ENCODE measurements at places on chromosomes 5 and 9.
A peak's percentile ranks its signal among the peaks of the same experiment; 100 is the strongest.

- no peak for DNase-seq
Observed at GRCh38 chr9:114359801-114360200, 28.0 kb downstream of the AKNA start.

GRCh38 chr9:137497921-137498719 is 39.0 kb upstream of the NSMF start:
- no peak for DNase-seq

- DNase-seq, result peak; percentile 57
Observed at GRCh38 chr9:128420651-128421481, at the start of gene CERCAM. Gene CERCAM, plus strand, starts transcription at chr9:128420857. Its CDS starts 21 bp downstream, at chr9:128420878.

GRCh38 chr9:31272456-31273295 is 1111.8 kb upstream of the ACO1 start:
- DNase-seq, result no peak

DNA sequence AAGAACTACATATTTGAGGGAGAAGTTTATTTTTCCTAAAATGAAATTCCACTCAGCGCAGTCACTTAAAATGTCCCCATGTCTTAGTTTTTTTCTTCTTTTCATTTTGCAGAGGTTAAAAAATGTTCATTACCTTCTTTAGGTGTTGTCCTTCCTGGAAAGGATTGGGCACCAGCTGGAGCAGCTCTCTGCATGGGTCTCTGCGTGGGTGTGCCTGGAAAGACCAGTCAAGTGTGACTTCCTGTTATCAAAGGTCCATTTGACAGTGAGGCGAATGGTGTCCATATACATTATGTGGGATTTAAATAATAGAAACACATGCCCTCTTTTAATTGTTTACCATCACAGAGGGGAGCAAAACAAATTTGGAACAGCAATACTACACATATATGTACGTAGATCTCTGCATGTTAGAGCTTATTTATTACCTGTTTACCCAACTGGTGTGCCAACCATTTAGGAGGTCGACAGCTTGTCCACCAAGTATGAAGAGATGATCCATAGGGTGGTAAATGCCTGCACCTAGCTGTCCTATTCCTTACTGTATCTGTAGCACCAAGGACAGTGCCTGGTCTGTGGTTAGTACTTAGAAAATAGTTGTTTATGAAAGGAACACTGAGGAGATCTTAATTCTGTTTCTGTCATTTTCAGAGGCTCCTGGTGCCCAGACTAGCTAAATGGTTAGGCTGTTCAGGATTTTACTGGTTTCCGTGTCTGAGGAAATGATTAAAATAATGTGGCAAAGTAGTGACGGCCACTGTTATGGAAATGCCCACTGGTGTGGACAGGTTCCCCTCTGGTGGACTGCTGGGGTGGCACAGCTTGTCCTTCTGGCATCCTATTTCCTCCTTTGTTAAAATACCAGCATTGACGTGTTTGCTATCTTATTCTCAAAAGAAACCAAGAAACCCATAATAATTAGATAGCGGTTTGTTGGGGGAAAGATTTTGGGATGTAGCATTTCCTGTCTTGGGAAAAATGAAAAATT is 200.4 kb downstream of the MAST4 start:
- DNase-seq, result no peak
